NCI-H526 treated with DMSO at 0.1 percent for 48 hours (cell line): ENCODE measurements at places on chromosomes 7 and 10.
A peak's percentile ranks its signal among the peaks of the same experiment; 100 is the strongest.

GRCh38 chr7:105009667-105010503 lies 4.1 kb upstream of the KMT2E start:
- no peak for DNase-seq

- DNase-seq, result no peak
Observed at GRCh38 chr7:101319401-101319800, 2.2 kb downstream of the IFT22 start.

GRCh38 chr7:2438186-2438585 lies 34.8 kb downstream of the CHST12 start:
- no peak for DNase-seq

DNA sequence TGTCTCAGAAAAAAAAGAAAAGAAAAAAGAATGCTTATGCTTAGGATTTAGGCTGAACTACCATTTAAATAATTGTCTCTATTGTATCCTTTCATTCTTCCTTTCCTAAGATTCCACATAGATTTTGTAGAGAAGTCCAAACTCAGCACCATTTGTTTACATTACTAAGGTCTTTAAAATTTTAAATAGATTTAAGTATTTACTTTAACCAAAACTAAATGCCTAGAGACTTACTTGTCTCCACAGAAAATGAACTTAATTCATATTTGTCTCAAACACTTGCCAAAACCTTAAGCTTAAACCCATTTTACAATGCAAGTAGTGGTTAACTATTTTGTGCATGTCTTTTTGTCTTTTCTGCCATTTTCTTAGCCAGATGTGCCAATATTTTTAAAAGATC lies 54.1 kb upstream of the ABI1 start:
- DNase-seq, result no peak

GRCh38 chr7:48042216-48042615 lies 6.9 kb downstream of the C7orf57 start:
- DNase-seq, result no peak

DNA sequence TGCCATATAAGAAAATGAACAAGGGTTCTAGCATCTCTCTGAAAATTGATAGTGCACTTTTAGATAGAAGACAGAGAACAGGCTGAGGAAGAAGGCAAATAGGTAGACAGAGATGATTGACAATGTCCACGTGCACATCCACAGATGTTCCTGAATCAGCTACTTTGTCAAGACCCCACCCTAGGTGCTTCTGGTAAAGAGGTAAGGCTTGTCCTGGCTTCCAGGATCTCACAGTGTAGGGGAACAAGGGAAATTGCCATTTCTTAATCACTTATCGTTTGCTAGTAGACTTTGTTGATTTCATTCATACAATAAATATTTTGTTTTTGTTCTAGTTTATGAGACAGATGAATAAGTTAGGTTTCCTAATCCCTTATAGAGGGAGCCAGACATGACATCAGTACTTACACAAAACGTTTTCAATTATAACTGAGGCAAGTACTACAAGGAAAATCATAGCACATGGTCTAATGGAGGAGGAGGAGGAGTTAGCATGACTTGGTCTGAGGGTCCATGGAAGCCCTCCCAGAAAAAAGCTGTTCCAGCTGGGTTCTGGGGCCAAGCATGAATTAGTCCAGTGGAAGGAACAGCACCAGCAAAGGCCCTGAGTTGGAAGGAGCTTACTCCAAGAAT lies 115.9 kb upstream of the ARID5B start:
- no peak for DNase-seq

DNA sequence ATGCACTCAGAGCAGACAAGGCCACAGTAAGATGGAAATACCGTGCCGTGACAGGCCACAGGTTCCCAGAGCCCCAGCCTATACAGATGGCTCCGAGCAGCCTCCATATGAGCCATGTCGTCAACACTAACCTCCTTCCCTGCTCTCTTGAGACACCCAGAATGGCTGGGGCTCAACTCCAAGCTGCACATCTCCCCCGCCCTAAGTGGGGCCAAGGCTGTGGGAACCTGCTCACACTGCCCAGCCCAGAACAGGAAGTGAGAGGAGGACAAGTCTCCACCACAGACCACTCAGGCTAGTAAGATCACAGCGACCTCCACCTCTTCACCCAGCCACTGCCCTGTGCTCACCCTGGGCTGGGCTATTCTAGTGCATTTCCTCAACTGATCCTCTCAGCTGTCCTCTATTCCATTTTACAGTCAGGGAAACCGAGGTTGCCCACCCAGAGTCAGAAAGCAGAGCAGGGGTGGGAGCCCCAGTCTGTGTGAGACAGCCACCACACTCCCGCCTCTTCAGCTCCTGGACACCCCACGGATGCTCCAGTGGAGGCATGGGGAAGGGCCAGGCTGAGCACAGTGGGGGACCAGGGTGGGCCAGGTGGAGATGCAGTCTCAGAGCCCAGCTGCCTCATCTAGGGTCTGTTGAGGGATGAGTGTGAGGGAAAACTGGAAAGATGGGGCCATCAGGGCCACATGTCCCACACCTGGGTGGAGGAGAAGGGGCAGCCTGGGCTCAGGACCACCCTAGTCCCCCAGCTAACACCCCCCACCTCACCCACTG lies 11.6 kb downstream of the GRID1 start:
- DNase-seq, result no peak

- no peak for DNase-seq
Observed at GRCh38 chr7:133860628-133861335, 266.4 kb upstream of the LRGUK start.

GRCh38 chr7:149799397-149800168 lies 26.2 kb upstream of the ZNF467 start:
- DNase-seq, result peak; percentile 4

GRCh38 chr10:58556516-58557165 lies 44.0 kb downstream of the BICC1 start:
- no peak for DNase-seq

DNA sequence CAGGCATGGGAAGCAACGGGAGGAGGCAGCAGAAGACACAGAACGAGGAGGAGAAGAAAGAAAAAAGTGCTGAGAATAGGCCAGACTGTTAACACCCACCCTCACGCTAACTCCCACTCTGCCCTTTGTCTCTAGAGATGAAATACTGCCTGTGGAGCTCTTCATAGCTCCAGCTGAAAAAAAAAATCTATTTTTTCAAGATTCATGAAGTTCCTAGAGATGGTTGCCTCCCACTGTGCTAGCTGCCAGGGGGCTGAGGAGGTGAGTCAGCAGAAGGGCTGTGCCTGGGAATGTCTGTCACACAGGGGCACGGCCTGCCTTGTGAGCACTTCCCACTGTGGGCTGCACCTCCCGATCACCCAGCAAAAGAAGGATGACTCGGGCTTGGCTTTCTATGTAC lies 144.5 kb downstream of the RNF216 start:
- DNase-seq, result no peak

DNA sequence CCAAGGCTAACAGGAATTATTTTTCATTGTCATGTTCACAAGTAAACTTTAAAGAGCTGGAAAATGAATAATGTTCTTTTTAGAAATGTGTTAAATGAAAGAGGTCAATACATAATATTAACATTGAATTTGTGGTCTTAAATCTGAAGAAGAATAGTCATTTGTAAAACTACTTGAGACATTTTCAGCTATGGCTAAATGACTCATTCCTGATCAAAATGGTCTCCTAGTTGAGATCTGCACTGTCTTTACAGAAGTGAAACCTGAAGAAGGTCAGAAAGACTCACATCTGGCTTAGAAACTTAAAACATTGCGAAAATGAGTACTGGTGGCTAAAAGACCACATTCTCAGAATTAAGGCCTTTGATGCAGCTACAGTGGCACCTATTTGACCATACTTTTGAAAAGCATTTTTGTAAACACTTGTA lies 5.9 kb downstream of the PIK3CG start:
- DNase-seq, result no peak

- no peak for DNase-seq
Observed at GRCh38 chr7:151260883-151261282, 12.4 kb upstream of the SMARCD3 start.

GRCh38 chr7:1172666-1173523 lies 12.9 kb upstream of the ZFAND2A start:
- DNase-seq, result no peak

DNA sequence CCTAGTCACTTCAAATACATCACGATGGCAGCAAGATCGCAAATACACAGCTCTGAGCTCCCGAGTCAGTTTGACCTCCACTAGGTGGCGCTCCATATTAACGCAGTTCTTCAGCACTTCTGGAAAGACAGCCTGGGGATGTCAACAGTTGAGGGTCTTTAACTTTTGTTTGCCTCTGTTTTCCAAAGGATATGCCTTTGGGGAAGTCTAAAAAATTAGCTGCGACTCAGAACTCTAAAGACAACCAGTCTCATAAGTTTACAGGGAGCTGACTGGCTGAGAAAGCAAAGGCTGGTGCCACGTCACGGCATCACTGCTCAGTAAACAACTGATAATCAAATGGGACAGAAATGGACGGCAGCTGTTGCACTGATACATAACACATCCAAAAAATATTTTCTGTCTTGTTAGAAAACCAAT lies 458.8 kb downstream of the SORCS1 start:
- DNase-seq, result peak; percentile 0

DNA sequence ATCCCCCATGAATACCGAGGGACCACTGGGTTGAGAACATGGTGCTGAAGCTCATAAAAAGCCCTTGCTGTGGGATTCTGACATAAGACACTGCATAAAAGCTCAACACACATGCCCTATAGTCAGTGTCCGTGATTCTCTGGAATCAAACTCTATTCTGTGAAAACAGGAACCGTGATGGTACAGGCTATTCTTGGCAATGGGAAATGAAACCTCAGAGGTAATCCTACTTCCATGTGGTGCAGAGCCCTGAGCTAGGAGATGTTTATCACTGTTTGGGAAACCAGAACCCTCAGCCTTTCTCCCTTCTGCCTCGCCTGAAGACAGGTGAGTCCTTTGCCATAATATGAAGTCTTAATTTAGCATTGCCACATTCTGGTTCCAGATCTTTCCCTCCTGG lies 80.8 kb upstream of the PRSS1 start:
- no peak for DNase-seq

DNA sequence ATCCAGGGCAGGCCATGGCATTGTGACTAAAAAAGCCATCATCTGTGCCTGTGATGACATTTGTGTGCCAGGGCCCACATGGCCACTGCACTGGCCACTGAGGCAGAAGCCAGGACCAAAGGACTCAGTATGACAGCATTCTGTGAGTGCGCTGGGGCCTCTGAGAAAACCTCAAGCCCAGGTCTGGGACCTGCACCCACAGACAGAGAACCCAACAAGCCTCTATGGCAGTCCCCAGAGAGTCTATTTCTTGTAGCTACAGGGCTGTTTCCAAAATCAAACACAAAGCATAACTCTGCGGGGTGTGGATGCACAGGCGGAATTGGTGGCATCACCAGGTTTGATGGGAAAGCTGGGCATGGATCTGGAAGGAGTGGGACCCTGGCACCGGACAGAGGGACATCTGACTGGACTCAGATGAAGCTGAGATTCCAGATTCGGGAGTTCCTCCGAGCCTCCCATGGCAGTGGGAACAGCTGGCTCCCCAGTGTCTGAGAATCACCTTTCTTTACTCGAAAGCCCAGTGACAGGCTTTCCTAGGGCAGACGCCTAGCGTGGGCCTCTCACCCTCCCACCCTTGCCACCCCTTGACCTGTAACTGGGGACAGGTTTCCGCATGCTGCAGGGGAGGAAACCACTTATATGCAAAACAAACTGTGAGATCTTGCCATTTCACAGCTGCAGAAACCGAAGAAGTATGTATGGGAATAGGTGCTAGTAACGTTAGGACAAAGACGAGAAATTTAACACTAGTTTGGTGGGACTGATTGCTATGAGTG lies 70.6 kb upstream of the RHEB start:
- DNase-seq, result no peak
